ENCODE measurements at places on chromosomes 5 and 9.
A peak's percentile ranks its signal among the peaks of the same experiment; 100 is the strongest.

DNA sequence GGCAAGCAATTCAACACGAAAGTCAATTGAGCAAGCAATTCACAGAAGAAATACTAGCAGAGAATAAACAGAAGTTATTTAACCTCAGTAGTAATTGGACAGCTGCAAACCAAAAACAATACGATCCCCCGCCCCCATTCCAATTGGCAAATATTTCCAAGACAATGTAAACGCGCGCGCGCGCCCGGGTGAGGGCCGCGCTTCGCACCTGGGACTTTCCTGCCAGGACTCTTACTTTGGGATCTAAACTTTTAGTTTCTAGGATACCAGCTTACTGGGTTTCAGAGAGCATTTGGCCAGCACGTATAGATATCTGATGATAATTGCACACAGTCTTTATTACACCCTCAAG is 8.6 kb downstream of the RUFY1 start:
- peak; percentile 57 for DNase-seq

GRCh38 chr5:4254736-4255135 is 659.1 kb downstream of the IRX1 start:
- DNase-seq: no peak

GRCh38 chr9:128102861-128103588 is 24.5 kb downstream of the PTGES2 start:
- peak; percentile 58 for DNase-seq

DNA sequence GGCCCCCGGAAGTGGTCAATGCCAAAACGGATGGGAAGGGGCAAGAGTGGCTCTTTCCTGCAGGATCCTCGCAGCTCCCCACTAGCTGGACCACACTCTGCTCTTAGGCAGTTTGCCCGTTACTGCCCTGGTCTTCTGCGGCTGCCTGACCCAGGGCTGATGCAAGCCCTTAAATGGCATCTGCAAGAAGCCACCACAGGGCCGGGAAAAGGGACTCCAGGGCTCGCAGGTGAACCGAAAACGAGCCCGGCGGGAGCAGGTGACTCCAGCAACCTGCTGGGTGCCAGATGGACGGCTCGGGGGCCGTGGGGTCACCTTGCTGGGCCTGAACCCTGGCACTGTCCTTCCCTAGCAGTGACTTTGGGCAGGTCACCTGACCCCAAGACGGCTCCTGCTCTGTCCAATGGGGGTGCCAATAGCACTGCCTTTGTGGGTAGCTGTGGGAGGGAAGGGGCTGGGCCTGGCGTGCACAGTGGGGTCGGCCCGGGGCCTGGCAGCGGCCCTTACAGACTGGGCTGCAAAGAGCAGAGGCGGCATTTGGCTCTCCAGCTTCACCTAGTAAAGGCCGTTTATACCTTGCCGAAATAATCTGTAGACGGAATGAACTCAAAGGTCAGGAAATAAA is 1.3 kb downstream of the TMEM250 start:
- DNase-seq: no peak

DNA sequence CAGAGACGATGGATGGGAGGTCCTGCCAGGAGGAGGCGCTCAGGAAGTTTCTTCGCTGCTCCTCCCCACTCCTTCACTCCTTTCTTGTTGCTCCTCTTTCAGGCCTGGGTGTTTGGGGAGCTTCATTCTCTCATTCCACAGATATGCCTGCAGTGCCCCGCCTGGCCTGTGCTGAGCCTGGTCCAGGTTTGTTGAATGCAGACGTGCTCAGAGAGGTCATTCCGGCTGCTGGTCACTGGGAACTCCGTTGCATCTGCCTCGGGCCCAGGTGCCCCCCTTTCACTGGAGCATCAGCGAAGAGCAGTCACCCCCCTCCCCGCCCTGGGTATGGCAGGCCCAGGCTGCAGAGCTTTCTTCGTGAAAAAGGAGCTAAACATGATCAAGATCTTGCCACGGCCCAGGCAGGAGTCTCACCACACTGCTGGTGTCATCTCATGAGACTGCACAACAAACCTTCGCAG is 15.5 kb downstream of the SURF6 start:
- no peak for DNase-seq

GRCh38 chr5:150061538-150061995 is 24.8 kb downstream of the CSF1R start:
- no peak for DNase-seq

- DNase-seq: no peak
Measured at GRCh38 chr9:89716559-89716958, 111.7 kb downstream of the GADD45G start.

DNA sequence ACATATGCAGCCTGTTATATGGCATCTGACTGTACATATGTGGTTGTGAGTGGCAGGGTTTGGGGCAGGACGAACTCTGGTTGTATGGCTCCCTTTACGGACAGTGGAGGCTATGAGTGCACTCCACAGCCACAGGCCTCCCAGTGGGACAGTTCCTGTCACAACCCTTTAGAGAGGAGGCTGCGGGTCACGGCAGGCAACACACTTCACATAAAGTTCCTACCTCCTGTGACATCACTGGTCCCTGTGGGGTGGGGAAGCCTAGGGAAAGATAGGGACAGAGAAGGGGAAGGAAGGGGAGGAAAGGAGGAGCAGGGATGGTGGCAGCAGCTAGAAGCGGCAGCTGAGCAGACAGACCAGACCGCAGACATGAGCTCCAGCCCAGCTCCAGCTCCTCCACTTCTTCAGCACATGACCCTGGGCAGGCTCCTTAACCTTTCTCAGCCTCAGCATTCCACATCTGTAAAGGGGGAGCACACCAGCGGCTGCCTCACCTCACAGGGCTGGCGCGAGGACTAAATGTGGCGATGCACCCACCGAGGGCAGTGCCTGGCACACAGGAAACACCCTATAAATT is 27.4 kb upstream of the CORO2A start:
- DNase-seq: no peak

GRCh38 chr5:155040984-155041653 is 27.6 kb downstream of the KIF4B start:
- no peak for DNase-seq

GRCh38 chr5:153537207-153537606 is 46.7 kb downstream of the GRIA1 start:
- DNase-seq: no peak

DNA sequence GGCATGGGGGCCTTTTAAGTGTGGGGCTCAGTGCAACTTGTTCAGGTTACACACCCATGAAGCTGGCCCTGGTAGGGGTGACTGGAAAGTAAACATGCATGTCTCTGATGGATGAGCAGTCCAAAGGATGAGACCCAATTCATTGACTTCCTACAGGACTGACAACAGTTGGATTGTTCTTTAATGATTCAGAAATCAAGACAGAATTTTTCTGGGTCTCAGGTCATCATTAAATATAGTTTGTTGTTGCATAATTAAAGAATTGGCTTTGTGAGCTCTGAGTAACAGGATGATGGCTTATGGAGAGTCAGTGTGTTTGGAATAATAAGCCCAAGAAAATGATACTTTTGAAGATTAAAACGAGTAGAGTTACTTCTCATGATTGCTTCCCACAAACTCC is 604.2 kb upstream of the CLINT1 start:
- no peak for DNase-seq

DNA sequence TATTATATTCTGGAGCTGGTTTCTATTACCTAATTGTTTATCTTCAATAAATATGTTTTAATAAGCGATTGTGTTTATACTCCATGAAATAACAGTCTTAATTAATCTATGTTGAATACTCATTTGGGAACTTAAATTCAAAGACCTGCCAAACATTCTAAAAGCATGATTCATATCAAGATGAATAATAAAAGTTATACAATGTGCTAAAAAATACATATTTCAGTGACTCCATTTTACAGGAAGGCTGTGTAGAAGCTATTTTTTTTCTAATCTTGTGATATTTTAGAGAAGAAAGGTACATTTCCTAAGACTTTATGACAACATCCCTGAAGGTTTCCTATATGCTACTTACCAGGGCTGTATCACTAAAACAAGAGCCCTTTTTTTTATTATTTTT is 417.9 kb downstream of the NFIB start:
- DNase-seq: no peak

- DNase-seq: no peak
Measured at GRCh38 chr5:115274584-115274983, 11.9 kb upstream of the PGGT1B start.

DNA sequence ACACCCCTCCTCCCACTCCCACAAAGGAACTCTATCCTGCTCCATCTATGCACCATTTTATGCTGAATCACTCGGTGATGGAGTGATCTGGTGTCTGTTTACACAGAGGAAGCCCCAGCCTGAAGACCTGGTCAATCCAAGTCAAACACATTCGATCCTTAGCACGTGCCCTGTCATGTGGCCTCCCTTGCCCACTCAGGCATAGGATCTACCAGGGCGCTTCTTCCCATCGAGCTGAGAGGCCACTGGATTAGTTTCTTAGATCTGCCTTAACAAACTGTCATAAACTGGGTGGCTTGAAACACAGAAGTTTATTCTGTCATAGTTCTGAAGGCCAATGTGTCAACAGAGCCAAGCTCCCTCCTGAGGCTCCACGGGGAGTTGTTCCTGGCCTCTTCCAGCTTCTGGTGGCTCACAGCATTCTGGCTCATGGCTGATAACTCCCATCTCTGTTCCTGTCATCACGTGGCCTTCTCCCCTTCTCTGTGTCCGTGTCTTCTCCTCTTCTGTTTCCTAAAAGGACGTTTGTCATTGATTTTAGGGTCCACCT is 34.2 kb downstream of the FOXI1 start:
- DNase-seq: no peak

DNA sequence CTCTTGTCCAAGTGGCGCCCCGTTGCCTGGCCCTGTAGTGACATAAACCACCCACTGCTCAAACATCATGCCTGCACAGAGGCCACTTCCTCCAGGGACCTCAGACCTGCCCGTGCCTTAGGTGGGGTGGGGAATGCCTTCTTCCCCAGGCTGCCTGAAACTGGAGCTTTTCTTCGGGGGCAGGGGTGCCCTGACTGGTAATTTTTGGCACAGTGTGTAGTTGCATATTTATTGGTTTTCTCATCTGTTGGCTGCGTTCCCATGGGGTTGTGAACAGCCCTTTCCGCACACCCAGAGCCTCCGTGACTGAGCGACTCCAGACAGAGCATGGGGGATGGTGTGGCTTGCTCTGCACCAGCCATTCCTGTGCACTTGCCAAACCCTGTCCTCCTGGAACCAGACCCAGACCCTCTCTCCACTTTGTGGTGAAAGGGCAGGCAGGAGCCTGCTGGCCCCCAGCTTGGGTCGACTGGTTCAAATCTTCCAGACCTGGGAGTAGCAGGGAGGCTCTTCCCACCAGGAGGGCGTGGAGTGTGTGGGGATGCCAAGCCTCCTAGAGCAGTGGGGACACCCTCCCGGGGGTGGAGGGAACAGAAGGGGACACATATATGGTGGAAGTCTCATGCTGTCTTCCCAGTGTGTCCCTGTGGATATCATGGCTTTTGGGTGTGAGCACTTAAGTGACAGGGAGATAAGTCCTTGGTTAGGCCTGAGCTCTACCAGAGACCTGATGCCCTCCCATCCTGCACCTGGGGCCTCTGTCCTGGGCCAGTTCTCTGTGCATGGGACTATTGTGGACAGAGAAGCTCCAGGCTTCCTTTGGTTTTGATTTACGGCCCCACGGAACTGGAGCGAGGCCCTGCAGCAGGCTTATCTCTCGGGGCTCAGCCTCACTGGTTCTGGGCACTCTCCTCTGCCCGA is 39.6 kb downstream of the WNK2 start:
- DNase-seq: no peak

DNA sequence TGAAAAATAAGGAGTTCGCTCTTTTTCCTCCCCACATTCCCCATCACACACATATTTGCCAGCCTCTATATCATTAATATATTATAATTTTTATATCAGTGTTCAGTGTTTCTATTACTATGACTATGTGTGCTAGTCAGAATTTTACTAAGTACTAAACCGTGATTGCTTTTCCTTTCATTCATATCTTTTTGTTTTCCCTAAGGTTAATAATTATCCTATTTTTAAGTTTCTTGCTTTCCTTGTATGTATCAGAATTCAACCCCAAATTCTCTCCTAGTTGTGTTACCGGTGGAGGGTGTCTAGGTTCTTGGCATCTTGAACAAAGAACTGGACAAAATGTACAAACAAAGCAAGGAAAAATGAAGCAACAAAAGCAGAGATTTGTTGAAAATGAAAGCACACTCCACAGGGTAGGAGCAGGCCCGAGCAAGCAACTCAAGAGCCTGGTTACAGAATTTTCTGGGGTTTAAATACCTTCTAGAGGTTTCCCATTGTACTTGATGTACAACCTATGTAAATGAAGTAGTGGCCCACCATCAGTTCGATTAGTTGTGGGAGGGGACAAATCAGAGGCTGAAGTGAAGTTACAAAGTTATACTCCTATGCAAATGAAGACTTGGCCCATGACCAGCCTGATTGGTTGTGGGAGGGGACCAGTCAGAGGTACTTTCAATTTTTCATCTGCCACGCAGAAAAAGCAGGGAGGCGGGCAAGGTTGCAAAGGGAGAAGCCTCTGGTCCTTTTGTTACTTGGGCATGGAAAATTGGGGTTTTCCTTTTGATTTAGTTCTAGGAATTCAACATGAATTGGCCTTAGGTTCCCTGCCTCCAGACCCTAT is 43.8 kb downstream of the KIAA1191 start:
- no peak for DNase-seq

DNA sequence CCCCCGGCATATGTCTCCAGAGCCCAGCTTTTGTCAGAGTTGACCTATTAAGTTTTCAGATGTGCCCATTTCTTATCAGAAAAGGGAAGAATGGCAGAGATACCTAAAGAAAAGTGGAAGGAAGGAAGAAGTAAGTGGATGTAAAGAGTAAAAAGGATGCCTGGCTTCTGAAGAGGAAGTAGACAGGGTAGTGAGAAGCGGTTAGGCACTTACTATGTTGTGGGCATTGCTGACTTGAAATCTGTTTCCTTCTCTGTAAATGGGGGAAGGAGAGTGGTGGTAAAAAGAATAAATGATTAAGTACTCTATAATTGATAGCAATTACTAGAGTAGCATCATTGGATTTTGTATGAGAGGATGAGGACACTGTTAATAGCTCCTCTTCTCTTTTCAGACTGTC is 9.9 kb downstream of the ANP32B start:
- no peak for DNase-seq

GRCh38 chr5:71895546-71895945 is 176.5 kb downstream of the CARTPT start:
- DNase-seq: no peak

DNA sequence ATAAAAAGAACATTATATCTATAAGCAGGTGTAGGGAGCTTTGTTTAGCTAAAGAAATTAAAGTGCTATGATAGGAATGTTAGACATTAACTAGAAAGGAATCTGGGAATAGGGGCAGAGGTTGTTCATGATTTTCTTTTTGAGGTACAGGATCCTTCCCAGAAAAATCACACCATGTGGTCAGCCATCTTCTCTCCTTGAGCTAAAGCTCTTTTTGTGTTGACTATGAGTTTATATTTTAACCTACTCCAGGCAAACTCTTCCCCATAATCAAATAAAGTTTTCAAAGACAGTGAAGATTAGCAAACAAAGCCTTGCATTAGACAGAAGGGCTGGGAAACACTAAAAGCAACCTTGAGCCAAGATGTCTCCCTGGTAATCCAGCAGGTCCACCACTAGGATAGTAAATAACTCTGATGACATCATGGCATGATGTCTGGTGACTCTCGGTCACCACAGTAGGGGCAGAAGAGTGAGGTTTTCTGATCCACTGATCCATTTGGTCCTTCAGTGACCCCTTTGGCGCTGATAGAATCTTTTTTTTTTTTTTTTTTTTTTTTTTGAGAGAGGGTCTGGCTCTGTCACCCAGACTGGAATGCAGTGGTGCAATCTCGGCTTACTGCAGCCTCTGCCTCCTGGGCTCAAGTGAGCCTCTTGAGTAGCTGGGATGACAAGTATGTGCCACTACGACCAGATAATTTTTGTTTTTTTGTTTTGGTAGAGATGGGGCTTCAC is 30.6 kb upstream of the IL6ST start:
- DNase-seq: no peak

GRCh38 chr5:75551471-75551870 is 39.8 kb downstream of the POLK start:
- DNase-seq: no peak

- DNase-seq: no peak
Measured at GRCh38 chr5:163306421-163306820, 131.0 kb upstream of the CCNG1 start.

Data from nephron progenitor cell (in vitro differentiated cells).